RPMI7951 (cell line): ENCODE measurements at places on chromosomes 16 and 17.

- no peak for DNase-seq
These were observed 47.1 kb downstream of the IRX3 start for GRCh38 chr16:54239456-54239855.

GRCh38 chr17:17067257-17067656, 25.0 kb downstream of the MPRIP start:
- no peak for DNase-seq

- no peak for DNase-seq
These were observed 1.1 kb downstream of the MAPT start for GRCh38 chr17:45895304-45895968.

- DNase-seq, result no peak
These were observed 282.6 kb upstream of the IRX3 start for GRCh38 chr16:54568906-54569807.

- no peak for DNase-seq
These were observed 16.0 kb downstream of the SPNS3 start for GRCh38 chr17:4449736-4450135.

- DNase-seq, result no peak
These were observed 117.0 kb upstream of the MAF start for GRCh38 chr16:79717333-79718137.

GRCh38 chr16:56614549-56614991, 6.2 kb downstream of the MT2A start:
- peak; percentile 76 for DNase-seq

DNA sequence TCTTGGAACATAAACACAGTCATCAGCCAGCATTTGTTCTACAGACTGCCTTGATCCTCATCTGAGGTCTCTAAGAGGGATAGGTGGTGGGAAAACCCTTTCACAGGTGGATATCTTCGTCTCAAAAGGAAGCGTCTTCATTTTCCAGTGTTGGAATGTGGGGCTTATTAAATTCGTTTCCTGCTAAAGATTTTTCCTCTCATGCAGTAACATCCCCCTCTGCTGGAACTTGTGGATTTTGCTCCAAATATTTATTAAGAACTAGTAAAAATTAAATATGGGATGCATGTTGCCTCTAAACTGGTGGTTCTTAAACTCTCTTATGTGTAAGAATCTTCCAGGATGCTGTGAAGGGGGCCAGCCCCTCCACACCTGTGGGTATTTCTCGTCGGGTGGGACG, 20.1 kb upstream of the MLYCD start:
- DNase-seq, result peak; percentile 58

GRCh38 chr17:78357672-78358537, 2.0 kb downstream of the SOCS3 start:
- DNase-seq, result no peak

DNA sequence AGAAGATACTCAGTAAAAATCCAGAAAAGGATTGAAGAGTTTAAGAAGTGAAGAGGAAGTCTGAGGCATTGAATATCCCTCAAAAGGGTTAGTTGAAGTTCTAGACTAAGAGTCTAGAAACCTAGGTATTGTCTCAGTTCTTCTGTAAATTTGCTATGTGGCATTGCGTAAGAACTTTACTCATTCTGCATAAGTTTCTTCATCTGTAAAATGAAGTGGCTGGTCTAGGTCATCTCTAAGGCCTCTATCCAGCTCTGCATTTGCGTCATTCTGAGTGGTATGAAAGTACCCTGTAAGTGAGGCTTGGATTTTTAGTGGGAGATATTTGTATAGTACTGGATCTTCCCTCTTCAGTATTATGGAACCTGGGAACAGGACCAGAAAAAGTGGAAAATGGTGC, 130.2 kb downstream of the MYO1D start:
- peak; percentile 26 for DNase-seq

DNA sequence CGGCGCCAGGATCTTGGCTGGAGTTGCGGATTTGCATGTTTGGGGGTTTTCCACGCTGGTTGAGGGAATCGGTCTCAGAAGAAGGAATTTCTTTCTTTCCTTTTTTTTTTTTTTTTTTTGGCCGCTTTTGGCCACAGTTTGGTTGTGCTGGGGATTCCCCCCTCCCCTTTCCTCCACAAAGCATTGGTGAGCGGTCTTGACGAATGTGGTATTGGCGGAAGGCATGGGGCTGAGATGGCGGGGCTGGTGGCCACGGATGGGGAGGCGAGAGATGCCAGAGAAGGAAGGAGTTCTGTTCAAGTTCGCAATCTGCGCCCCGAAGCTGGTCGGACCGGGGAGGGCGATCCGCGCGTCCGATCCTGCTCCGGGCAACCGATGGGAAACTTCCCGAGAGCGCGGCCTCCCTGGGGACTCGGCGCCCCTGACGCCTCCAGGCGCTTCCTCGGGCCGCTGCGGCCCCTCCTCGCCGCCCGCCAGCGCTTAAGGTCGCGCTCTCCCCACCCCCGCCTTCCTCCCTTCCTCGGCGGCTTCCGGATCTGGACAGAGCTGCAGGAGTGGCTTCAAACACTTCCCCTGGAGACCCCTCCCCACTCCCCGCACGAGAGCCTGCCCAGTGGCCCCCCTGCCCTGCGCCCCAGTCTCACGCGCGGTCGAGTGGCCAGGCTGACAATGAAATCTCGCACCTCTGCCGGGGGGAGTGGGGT, 43.2 kb downstream of the RAI1 start:
- peak; percentile 32 for DNase-seq

DNA sequence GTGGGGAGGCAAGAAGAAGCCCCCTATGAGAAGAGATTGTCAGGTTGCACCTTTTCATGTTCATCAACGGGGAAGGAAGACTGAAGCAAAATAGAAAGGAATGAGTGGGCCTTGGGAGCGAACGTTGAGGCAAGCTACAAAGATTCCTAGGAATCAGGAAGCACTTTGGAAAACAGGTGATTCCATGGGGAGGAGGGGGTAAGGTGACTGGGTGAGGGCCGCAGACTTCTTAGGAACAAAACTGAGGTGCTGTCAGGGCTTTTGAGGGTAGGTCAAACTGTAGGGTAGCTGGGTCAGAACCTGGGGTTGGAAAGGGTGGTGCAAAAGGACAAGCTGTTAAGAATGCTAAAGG, 528 bp downstream of the ITFG1 start:
- DNase-seq, result no peak

DNA sequence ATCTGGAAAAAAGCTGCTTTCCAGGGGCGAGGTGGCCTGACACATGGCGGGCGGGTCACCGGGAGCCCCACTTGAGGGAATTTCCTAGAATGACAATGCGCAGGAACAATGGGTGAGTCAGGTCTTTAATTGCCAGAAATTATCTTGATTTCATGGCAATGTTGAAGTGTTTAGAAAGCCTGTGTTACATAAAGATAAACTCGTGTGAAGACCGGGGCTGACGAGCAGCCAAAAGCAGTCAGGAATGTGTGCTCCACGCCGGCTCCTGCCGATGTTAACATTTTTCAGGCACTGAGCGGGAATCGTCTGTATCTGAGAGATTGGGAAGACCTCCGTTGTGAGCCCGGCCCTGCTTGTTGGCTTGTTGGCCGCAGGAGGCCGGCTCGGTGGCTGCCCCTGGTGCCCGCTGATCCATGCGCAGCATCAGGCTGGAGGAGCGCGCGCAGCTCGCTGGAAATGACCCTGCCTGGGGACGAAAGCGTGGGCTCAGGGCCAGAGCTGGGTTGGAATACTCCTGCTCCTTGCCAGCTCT, 353.1 kb downstream of the FOXL1 start:
- DNase-seq, result peak; percentile 92

DNA sequence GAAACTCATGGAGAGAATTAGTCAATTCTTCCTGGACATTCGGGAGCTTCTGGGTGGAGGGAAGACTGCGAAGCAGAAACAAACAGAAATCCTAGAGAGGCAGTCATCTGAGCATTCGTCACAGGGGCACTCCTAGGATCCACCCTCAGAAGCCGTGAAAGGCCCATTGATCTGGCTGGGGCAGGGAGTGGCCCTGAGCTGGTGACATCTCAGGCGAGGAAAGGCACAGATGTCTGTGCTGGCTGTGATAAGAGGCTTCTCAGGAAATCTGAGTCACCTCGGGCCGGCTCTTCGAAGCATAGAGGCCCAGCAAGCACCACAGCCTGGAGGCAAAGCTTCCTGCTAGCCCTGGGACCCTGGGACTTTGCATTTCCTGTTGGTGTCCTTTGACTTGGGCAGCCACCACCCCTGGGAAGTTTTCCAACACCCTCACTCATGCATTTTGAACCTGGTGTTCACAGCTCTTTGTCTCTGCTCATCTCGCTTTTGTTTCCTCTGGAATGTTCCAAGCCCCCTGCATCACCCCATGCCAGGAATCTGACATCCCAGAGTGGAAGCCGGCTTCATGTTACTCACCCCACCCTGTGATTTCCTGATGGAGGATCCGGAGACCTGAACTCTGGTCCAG, 23.3 kb upstream of the CDRT4 start:
- peak; percentile 95 for DNase-seq

DNA sequence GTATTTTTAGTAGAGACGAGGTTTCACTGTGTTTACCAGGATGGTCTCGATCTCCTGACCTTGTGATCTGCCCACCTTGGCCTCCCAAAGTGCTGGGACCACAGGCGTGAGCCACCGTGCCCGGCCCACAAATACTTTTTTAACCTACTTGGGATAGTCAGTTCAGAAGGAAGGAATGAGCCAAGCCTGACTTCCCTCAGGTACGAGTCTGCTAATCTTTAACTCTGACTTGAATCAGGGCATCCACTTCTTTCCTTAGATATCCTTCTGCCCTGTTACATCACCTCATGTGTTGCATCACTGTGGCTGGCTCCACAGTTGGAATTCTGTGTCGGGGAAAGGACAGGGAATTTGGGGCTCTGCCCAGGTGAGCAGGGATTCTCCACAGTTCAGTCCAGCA, 120.8 kb downstream of the MSI2 start:
- DNase-seq, result no peak

GRCh38 chr16:75532791-75533190, 3.1 kb downstream of the CHST5 start:
- DNase-seq, result no peak

- no peak for DNase-seq
These were observed 35.4 kb downstream of the ACTG1 start for GRCh38 chr17:81477173-81477572.

- DNase-seq, result no peak
These were observed 50.3 kb downstream of the KPNA2 start for GRCh38 chr17:68085771-68086381.

DNA sequence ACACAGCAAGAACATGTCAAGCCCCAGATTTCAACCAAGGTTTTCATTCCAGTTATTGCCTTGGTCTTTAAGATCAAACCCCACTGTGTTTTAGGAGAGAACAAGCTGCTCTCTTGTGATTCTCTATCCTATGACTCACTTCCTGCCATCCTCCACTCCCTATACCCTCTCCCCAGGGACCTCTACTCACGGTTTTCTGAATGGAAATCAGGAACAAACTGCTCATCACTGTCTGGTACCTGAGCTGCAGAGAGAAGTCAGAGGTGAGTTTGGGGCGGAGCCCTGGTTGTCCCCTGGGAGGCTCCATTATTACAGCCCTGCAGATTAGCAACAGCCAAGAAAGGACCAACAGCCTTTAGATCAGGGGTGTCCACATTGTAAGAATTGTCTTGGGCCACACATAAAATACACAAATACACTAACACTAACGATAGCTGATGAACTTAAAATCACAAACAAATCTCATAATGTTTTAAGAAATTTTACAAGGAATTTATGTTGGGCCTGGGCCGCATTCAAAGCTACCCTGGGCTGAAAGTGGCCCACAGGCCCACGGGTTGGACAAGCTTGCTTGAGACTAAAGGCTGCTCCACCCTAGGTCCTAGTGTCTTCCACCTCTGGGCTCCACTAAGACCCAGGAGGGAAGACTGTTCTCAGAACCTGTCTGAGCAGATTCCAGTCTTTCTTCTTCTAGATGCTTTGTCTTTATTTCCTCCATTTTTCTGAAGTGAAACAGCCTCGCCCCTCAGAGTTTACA, 9.7 kb downstream of the ETV4 start:
- DNase-seq, result peak; percentile 73

- DNase-seq, result no peak
These were observed 307.5 kb downstream of the CPPED1 start for GRCh38 chr16:12496186-12496585.

DNA sequence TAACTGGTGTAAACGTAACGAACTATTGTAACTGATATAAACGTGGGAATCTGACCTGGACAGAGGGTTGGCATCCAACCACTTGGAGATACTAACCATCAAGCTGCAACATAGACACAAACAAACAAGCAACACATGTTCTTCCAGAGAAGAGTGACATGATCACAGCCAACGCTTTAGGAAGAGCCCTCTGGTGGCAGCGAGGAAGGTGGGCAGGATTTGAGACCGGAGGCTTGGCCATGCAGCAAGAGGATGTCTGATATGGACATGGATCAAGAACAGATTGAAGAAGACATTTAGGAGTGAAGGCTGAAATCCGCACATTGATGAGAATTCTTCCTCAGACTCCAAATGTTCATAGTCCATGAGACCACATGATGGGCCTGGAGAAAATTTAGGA, 40.3 kb upstream of the TNRC6A start:
- peak; percentile 66 for DNase-seq

DNA sequence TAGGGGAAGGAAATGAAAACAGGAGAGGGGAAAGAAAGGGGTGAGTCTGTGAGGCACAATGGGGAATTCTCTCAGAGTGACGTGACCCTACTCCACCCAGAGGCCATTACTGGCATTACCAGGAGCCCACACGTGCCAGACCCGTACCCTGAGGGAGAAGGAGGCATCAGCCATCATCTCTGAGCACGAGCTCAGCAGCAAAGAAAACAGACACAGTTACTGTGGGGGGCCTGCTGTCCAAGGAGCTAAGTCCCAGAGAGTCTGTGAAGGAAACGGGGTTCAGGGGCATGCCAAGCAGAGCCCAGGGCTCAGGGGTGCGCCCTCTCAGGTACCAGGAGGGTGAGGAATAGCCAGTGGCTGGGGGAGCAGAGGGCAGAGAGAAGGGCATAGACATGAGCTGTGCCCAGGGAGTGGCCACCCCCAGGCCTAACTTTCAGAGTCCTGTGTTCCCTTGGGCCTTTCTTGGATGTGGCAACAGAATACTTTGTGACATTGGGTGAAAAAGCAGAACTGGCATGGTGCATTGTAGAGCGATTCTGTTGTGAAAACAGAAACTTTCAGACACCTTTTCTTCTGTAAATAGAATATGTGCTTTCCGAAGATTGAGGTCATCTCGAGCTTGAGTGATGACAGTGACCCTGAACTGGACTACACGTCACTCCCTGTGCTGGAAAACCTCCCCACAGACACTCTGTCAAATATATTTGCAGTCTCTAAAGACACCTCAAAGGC, 11.3 kb downstream of the TAF1C start:
- no peak for DNase-seq

GRCh38 chr17:35073991-35074627, 10.6 kb upstream of the RFFL start:
- DNase-seq, result no peak

- DNase-seq, result peak; percentile 39
These were observed 19.0 kb downstream of the SLC7A5 start for GRCh38 chr16:87850009-87851006.

- DNase-seq, result peak; percentile 90
These were observed 15.3 kb upstream of the CACNA1H start for GRCh38 chr16:1137604-1138003.

- DNase-seq, result no peak
These were observed 200.2 kb downstream of the CCDC182 start for GRCh38 chr17:57544834-57545463.

DNA sequence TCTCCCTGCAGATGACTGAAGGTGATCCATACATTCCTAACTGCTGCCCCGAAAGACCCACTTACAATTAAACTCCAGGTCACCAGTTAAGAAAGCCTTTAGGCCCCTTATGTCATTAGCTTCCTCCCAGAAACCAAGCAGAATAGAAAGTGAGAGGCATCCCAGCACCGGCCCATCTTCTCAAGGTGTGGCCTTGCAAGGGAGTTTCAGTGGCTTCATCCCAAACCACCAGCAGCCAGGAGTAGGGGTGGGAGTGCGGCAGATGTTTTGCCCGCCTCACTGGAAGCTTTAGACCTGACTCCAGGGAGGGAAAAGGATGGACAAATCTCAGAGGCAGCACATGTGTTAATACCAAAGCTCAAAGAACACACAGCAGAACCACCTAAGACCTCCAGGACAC, 5.1 kb downstream of the ZFHX3 start:
- no peak for DNase-seq
